ENCODE measurements at places on chromosomes 11 and 22.

DNA sequence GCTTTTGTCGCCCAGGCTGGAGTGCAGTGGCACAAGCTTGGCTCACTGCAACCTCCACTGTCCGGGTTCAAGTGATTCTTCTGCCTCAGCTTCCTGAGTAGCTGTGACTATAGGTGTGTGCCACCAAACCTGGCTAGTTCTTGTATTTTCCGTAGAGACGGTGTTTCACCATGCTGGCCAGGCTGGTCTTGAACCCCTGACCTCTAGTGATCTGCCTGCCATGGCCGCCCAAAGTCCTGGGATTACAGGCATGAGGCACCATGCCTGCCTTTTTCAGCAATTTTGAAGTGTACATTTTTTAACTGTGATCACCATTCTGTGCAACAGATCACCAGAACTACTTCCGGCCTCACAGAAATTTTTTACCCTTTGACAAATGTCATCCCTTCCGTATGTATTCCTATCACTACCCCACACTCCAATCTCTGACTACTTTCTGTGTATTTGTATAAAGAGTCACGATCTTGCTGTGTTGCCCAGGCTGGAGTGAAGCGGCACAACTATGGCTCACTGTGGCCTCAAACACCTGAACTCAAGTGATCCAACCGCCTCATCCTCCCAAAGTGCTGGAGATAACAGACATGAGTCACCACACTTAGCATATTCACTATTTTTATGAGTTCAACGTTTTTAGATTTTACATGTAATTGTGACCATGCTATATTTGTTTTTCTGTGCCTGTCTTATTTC is 44.0 kb downstream of the XKR3 start:
- no peak for DNase-seq

GRCh38 chr22:45586651-45587405 is 84.1 kb downstream of the FBLN1 start:
- DNase-seq, result no peak

- DNase-seq, result no peak
Observed at GRCh38 chr11:103887001-103887658, 149.3 kb upstream of the DDI1 start.

GRCh38 chr11:111541254-111542061 is 938 bp downstream of the LAYN start:
- peak; percentile 18 for DNase-seq

DNA sequence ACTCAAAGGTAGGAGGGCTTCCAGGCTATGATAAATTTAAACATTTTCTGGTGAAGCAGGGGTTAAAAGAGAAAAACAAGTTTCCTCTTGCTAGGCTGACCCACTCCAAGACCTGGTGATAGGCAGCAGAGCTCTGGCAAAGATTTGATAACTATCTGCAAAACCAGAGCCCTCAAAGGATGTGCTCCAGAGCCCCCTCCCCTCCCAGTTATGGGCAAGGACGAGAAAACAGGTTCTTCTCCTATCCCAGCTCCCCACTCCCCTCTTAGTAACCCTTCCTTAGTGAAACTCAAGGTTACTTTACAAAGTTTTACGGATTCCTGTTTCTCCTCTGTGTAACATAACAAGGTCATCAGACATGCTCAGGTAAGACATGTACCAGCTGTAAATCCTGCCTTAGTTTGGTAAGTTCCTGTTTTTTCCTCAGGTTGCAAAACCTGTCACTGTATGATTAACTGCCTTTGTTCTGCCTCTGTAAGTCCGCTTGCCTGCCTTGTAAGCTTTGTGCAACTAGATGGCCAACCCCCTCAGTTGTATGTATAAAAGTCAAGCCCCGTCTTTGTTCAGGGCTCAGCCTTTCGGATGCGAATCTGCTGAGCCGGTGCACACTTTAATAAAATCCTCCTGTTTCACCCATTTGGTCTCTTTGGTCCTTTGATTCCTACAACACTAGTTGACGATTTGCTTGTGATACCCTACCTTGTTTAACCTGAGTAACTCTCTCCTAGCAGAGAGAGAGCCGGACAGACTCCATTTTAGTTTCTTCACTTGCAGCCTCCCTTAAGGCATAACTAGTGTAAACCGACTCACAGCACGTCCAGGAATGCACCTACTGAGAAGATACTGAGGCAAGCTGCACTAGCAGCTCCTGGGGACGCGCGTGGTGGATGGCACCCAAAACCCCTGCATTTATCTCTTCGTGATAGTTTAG is 13.9 kb downstream of the APOBEC3H start:
- DNase-seq, result peak; percentile 12

DNA sequence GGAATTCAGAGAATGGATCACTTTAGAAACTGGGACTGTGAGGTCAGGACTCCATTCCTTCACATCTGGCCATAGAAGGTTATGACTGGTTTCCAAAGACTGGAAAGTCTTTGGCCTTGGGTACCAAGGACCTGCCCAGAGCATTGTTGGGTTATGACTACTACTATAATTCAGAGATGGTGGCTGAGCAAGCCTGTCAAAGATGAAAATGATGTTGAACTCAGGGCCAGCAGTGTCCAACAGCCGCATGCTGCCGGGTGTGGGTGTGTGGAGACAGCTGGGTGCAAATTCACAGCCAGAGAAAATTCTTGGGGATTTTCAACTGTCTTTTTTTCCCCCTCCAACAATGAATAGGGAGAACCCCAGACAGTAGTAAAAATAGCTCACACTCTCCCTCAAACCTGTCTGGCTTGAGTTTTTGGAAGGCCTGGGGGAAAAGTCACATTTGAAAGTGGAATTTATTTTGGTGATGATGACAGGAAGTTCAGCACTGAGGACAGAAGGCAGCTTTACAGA is 166.8 kb upstream of the NCAM1 start:
- DNase-seq, result no peak

DNA sequence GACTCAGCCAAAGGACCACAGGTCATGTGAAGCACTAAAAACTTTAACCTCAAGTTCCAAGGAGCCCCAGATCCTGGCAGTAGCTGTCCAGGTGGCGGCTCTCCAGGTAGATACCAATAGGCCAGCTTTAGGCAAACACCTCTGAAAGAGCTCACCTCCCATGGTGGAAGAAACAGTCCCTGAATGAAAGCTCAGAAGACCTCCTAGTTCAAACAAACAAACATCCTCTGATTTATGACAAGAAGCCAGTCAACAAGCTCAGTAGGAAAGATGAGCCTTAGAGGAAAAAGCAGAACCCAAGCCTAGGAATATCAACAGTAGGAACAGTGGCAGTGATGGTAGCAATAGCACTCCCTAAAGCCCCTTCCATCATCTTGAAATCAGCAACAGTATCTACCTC is 17.2 kb downstream of the ABTB2 start:
- DNase-seq, result no peak

DNA sequence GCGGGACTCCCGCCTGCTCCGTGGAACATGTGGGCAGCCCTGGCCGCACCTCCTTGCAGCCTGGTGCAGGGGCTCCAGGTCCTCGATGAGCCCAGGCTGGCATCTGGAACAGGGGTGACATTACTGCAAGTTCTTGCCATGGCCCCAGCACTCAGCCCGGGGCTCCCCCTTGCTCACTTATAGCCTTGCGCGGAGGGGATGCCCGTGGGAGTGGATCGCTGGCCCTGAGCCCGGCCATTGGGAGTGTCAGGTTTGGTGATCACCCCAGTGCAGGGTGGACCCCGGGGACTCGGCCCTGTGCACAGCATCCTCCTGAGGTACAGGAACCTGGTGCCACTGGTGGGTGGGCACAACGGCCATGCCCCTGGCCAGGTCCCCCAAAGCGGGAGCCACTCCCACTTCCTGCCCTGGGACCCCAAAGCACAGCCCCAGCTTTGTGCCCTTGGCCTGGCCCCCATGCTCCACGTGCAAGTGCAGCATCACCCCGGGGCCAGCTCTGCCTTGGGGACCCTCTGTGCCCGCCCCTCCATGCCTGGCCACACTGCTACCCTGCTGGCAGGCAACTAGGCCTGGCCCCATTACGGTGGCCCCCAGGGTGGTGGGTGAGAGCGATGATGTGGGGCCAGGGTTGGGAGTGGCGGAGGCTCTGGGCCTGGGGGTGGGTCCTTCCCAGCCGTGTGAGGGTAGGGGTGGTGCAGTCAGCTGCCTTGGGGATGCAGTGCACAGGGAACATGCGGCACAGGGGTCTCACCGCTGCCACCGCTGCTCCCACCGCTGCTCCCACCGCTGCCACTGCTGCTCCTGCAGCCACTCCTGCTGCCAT is 439.8 kb downstream of the TBC1D22A start:
- DNase-seq, result no peak

GRCh38 chr11:70532731-70533130 is 134.4 kb downstream of the CTTN start:
- no peak for DNase-seq

DNA sequence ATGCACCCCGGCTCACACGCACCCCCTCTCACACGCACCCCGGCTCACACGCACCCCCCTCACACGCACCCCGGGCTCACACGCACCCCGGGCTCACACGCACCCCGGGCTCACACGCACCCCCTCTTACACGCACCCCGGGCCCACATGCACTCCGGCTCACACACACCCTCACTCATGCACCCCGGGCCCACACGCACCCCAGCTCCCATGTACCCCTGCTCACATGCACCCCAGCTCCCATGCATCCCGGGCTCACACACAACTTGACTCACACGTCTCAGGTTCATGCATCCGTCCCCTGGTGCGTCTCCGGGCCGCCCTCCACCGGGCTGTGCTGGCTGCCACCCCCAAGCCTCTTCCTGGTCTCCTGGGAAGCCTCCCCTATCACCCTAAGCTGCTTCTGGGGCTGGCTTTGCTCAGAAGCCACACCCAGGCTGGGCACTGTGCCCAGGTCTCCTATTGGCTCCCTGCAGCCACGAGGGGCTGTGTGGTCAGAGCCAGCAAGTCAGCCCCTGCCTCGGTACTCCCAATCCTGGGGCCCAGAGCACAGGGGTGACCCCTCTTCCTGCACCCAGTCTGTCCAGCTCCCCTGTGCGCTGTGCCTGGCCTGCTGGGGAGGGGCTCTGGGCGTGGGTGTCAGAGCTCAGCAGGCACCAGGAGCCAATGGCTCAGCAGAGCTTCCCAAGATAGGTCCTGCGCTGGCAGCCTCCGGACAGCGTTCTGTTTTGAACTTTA is 16.9 kb downstream of the TSPAN4 start:
- no peak for DNase-seq

- DNase-seq, result no peak
Observed at GRCh38 chr22:27752141-27752540, 49.4 kb downstream of the MN1 start.

Measured in GM10248 (cell line).